NCI-H1930 (cell line): ENCODE measurements at places on chromosomes 1 and 21.
A peak's percentile ranks its signal among the peaks of the same experiment; 100 is the strongest.

DNA sequence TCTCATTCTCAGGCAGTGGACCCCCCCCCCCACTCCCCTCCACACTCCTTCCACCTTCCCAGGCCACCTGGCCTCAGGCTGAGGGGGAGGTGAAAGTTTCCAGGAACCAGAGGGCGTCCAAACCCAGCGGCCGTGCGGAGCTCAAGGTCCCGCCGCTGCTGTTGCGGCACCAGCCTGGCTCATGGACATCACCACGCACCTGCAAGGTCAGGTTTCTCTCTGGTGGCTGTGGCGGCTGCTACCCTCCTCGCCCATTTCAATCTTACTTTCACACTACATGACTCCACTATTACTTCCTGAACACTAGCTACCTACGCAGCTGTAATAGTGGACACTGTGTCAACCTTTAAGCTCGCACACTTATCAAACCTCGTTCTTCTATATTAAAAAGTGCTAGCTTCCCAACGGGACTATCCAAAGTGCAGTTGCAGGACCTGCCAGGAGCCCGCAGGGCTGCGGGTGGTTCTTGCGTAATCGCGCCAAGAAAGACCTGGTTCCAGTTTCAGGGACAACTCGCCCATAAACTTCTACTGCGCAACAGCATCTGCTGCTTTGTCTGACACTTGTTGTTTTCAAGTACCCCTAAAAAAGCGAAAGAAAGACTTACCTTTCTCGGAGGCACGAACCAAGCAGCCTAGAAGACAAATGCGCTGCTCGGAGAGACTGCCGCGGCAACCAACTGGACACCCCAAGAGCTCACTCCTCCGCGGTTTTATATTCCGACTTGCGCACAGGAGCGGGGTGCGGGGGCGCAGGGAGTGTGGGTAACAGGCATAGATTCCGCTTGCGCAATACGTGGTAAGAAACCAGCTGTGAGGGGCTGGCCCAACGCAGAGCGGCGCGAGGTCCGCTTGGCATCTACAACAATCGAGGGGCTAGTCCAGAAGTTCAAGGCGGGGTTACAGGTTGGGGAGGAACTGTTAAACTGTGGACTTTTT lies at the start of gene DIRAS3:
Gene DIRAS3, minus strand, starts transcription at position 687 of the 938 bp plus-strand sequence. CDS start 3,330 bp downstream, outside the sequence.
- no peak for DNase-seq

- no peak for DNase-seq
These were observed 5.2 kb upstream of the SF3A3 start for GRCh38 chr1:37994886-37995566.

- no peak for DNase-seq
These were observed 113.0 kb upstream of the SLC25A33 start for GRCh38 chr1:9426291-9426711.

GRCh38 chr1:50453266-50453665 lies 30.0 kb upstream of the DMRTA2 start:
- DNase-seq, result no peak

DNA sequence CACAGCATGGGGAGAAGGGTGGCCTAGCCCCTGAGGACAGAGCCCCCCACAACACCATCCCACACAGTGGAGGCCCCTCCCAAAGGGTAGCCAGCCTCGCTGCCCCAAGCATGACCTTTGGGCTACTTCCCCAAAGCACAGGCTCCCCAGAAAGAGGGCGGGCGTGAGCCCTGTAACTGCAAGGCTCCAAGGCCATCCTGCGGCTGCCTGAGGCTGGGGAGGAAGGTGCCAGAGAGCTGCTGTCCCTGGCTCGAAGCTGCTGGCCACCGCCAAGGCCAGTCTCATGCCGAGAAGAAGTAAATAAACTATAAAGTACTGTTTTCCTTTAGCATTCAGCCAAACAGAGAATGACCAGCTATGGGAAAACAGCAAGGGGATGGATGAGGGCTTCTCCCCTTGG lies 27.5 kb downstream of the UBASH3A start:
- no peak for DNase-seq

GRCh38 chr1:180268556-180269075 lies 38.6 kb downstream of the LHX4 start:
- no peak for DNase-seq

DNA sequence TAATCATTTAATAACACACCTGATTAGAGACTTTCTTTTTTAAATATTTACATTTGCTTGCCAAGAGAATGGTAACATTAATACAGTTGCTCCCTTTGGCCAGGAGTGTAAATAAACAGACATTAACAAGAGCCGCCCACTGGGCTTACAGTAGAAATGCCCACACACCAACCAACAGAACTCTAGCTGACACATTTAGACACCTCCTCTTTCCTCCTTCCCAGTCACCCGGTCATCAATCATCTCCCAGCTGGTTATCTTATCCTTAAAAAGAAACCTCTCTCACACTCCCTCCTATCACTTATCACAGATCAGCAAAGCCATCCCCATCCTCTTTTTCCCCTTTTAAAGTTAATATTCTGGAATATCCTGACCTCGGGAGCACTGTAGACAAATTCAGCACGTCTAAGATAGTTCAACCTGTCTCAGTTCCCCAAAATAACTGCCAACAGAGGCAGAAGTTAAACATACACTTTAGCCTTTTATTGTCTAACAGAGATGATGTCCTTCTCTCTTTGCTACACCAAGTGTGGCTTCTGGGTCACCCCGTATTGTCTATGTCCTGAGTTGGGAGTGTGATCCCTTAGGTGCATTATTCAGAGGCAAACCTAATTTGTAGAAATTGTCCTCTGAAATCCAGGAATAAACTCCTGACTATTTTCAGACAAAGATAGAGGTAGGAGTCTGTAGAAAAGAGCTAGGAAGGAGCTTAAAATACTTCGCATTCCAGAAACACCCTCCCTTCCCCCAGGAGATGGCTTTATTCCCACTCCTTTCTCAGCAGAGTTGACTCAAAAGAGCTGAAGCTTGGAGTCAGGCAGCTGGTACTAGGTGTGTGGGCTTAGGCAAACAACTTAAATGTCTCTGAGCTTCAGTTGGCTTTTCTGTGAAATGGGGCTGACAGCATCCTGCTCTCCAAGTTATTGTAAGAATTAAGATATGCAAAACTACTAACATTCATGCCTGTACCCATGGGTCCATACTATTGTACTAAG lies 8.8 kb downstream of the MYCL start:
- no peak for DNase-seq

- DNase-seq, result no peak
These were observed 4.9 kb upstream of the NID1 start for GRCh38 chr1:236069796-236070195.

DNA sequence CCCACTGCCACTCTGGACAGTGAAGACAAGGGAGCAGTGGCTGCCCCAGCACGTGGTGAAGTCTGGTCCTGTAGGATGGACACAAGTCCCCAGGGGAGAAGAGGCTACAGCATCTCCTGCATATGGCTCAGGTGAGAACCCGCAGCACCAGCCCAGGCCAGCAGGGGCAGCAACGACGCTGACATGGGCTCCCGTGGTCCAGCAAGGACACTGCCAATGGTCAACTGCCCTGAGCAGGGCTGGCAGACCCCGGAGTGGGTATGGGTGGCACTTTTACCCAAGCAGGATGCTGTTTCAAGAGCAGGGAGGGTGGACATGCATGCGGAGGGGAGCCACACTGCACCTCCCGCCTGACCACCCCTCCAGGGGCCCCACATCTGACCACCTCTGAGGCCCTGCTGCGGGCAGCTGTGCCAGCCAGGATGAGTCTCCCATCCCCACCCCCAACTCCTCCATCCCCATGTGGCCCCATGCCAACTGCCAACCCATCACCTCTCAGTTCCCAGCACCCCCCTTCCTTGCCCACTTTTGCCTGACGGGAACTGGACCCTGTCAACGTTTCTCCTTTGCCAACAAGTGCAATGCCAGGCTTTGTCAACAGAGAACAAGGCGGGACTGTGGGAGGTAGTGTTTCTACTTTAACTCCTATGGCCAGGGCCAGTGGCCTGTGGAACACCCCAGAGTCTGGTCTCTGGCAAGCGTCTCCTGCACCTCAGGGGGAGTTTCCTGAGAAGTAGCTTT lies 8.6 kb downstream of the MORN1 start:
- peak; percentile 34 for DNase-seq

DNA sequence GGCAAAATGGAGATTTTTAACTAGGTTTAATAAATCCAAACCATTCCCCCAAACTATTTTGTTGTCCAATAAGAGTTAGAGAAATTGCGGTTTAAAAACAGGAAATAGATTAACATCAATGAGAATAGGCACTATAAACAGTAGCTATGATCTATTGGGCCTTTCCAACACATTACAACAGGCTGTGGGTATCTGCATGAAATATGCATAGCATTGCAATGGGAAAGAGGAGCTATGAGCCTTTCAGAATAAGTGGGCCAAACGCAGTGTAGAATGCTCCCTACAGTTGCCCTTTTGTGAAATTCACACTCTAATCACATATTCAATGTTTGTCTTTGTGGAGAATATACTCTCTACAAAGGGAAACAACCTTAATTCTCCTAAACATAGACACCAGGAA lies 305.5 kb upstream of the PRMT6 start:
- no peak for DNase-seq

DNA sequence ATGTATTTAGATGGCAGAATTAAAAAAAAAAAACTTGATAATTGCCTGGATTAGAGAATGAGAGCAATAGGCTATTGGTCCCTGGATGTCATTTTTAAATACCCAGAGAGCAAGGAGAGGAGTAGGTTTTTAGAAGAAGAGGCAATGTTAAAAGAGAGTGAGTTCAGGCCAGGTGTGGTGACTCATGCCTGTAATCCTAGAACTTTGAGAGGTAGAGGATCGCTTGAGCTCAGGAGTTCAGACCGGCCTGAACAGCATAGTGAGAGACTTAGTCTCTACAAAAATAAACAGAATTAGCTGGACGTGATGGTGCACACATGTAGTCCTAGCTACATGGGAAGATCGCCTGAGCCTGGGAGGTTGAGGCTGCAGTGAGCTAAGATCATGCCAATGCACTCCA lies 15.9 kb upstream of the MUTYH start:
- DNase-seq, result no peak

DNA sequence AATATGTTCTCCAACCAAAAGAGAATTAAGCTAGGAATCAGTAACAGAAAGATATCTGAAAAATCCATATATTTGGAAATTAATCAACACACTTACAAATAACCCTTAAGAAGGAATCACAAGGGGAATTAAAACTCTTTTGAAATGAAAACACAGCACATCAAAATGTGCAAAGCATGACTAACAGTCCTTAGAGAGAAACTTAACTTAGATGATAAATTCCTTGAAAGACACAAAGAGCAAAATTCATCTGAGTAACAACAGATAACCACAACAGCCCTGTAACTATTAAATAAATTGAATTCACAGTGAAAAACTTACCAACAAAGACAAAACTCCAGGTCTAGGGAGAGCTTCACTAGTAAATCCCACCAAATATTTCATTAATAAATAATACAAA lies 283.8 kb downstream of the SDCCAG8 start:
- DNase-seq, result no peak

DNA sequence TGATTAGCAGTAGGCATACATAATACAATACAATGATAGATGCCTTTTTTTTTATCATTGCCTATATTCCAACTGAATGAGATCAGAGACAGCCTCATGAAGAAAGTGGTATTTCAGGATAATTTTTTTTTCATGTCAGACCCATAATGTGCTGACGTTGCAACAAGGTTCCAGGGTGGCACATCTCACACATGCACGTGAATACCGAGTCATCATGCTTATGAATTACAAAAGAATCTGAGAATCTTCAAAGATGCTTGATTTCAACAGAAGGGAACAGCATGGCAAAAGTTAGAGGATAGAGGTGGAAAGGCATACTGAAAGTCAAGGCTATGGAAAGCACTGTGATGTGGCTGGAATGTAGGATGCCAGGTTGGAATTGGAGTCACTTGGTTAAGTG lies 5.0 kb upstream of the RNF11 start:
- DNase-seq, result no peak

DNA sequence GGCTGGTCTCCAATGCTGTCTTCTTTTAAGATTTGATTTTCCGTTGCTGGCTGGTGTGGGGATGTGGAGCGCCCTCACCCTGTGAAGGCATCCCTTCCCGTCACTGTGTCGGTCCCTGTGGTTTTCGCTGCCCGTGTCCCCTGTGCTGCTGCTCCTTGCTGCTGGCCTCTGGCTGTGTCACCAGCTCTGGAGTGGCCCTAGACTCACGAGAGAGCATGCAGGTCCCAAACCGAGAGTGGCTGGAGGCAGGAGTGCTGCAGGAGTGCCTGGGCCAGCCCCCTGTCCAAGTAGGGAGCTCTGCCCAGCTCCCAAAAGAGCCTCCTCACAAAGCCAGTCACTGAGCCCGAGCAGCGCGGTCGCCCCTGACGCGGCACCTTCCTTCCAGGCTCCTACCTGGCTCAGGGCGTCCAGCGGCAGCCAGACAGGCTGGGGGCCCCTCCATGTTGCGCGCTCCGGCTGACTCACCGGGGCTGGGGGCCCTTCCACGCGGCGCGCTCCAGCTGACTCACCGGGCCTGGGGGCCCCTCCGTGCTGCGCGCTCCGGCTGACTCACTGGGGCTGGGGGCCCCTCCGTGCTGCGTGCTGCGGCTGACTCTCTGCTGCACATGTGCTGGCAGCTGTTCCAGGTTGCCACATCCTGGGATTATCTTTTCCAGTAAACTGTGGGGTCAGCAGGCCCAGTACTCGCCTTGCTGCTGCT lies 106.7 kb upstream of the COL6A1 start:
- no peak for DNase-seq

GRCh38 chr1:13479171-13479856 lies 34.5 kb downstream of the LRRC38 start:
- DNase-seq, result no peak

DNA sequence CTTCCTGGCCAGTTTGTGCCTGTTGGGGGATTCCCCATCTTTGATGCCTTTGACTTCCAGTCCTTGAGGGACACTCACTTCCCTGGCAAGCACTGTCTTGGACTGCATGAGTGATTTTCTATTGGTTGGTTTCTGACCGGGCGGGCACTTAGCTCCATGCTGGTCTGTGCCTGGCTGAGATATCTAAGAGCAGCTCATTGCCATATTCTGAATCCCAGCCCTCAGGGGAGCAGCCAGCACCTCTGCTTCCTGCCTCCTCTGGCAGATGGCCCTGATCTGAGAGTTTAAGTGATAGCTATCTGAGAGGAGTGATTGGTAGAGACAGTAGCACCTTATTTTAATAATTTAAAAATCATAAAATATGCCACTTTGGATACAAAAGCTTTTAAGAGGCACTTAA lies 52.5 kb downstream of the DISC1 start:
- DNase-seq, result no peak

DNA sequence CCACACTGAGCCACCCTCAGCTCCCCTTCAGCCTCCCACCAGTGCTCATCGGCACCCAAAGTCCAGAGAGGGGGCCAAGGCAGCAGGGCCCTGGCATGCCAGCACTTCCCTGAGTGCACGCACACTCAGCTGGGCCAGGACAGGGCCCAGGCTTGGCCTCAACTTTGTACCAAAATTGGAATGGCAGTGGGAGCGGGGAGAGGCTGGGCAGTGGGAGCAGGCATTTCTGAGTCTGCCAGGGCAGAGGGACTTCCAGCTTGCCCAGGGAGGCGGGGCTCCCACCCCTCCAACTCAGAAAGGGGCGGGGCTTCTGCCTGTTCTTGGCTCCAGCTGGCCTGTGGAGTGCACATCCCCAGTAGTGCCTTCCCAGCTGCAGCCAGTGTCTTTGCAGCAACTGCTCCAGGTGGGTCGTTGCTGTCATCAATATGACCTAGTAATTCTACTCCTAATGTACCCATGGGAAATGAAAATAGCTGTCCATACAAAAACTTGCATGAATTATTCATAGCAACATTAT lies 10.3 kb upstream of the SNX7 start:
- no peak for DNase-seq
